T-helper 17 cell (primary cell): ENCODE measurements at places on chromosomes 11 and 22.

- no peak for DNase-seq
These were observed 15.3 kb upstream of the GAB2 start for GRCh38 chr11:78432956-78433355.

DNA sequence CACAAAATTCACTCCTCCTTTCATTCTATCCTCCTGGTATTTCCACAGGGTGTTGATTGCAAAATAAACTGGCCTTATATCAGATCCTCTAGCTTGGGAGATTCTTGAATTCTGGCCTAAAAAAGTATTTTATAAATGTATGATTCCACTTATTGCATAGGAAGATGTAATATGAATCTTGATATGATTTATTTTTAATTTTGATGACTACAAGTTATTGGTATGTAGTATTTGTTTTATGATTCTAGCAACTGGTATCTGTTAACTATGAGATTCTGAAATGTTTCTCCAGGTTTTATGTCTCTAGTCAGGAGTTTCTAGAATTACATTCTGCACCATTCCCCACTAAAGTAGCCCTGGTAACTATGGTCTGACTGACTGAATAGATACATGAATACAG lies 373.9 kb upstream of the C11orf87 start:
- no peak for DNase-seq

DNA sequence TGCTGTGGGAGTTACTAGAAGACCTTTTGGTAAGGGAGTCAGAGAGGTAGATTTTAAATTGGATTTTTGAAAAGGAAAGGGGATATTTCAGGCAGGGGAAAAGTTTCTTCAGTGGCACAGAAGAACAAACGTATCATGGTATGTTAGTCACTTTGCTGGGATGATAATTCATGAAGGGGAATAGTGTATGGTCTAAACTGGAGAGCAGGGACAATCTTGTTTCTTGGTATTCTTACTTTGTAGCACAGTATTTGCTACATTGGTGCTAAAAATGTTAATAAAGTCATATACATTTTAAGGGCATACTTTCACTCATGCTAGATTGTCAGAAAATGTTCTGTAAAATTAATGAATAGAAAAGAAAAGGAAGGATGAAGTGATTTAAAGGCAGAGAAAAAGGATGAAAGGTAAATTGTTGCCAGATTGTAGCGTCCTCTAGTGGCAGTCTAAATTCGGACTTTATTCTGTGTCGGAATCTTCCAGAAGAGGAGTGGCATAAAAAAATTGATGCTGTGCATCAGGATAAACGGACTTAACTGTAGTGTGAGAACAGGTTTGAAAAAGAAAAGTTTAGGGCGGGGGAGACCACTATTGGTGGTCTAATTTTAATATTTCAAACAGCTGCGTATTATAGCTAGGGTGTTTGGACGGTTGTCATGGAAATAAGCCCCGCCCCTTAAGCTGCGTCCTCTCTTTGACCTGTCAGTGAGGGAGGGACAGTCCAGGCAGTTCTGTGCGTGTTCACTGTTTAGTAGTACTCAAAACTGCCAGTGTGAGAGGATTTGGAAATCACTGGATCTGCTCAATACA lies at the start of gene BCO2:
BCO2 (plus strand) TSS at position 724 of the 810 bp plus-strand sequence. CDS start 90 bp downstream, outside the sequence.
- peak; percentile 25 for DNase-seq

GRCh38 chr22:44181033-44181911 lies 547 bp downstream of the PARVG start:
- DNase-seq = peak; percentile 42

DNA sequence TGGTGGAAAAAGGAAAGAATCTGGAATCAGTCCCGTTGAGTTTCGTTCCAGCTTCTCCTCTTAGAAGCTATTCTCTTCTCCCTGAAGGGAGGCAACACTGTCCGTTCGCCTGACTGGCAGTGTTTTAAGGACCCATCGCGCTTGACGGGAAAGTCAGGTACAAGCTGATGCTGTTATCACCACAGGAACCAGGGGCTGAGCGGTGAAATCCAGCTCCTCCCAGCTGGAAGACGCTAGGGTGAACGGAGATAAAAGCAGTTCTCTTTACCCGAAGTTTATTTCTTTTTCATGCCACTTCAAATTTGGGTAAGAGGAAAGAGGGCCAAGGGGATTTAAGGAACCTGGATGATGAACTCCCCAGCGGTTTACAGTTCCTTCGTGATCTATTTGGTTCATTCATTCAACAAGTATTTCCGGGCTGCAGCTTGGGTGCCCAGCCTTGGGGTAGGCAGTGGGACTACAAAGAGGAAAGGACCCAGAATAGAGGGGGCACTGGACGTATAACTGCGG lies 551 bp upstream of the DEUP1 start:
- no peak for DNase-seq

- no peak for DNase-seq
These were observed 202.7 kb upstream of the MPPED2 start for GRCh38 chr11:30788849-30789248.

DNA sequence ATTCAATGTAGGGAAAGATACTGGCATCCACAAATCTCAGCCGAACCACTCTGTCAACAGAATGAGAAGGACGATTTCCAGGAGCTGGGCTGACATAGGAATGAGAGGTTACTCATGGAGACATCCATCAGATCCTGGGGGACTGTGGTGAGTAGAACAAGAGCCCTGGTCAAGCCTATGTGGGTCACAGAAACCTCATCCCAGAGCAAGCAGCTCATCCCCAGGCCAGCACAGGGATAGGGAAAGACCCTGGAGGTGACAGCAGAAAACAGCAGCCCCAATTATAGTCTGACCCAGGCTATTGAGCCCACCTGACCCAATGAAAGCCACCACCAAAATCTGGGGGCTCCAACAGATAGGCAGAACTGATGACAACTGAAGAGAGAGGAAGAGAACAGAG lies 128.0 kb upstream of the SERPIND1 start:
- no peak for DNase-seq

DNA sequence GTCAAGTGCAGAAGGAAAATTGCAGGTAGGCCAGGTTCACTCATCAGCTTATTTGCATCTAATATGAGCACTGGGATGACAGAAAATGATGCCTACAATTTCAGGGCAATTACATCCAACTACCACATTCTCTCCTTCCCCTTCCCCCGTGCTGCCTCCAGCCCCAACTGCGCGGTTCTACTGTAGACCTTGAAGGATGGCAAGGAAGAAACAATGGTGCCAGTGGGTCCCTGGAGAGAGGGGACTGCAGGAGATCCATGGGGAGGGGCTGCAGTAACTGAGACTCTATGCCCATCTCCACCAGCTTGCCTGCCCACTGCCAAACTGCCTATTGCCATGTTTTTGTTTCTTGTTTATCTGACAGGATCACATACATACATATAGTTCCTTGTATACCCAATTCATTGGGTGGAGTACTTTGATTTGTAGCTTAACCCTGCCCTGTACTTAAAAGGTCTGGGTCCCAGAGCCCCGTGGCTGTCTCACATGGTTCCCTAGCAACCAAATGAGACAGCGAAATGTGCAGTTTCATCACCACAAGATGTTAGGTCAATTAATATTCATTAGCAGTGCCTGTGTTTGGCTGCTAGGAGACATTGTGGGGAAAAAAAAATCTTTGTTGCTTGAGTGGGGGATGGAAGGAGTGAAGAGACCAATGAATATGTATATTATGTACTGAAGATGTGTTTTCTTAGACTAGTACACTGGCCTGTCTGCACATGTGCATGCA lies 253.5 kb upstream of the PLET1 start:
- no peak for DNase-seq

- no peak for DNase-seq
These were observed 33.0 kb upstream of the MN1 start for GRCh38 chr22:27834364-27835185.

DNA sequence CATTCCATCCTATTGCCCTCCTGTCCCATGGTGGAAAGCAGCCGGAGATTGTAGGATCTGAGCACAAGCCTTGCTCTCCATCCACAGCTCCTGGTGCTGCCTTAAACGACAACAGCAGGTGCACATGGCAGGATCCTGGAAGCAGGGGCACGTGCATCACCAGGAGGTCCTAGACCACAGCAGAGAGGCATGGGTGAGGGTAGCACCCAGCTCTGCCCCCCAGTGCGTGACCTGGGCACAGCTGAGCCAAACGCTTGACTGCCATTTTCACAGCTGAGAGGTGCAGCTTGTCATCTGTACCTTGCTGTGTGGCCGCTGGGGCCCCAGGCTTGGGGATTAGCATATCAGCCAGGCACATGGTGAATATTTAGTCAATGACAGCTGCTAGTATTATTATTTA lies 92.7 kb downstream of the NTM start:
- no peak for DNase-seq
